ENCODE measurements at places on chromosomes 3 and 15.

DNA sequence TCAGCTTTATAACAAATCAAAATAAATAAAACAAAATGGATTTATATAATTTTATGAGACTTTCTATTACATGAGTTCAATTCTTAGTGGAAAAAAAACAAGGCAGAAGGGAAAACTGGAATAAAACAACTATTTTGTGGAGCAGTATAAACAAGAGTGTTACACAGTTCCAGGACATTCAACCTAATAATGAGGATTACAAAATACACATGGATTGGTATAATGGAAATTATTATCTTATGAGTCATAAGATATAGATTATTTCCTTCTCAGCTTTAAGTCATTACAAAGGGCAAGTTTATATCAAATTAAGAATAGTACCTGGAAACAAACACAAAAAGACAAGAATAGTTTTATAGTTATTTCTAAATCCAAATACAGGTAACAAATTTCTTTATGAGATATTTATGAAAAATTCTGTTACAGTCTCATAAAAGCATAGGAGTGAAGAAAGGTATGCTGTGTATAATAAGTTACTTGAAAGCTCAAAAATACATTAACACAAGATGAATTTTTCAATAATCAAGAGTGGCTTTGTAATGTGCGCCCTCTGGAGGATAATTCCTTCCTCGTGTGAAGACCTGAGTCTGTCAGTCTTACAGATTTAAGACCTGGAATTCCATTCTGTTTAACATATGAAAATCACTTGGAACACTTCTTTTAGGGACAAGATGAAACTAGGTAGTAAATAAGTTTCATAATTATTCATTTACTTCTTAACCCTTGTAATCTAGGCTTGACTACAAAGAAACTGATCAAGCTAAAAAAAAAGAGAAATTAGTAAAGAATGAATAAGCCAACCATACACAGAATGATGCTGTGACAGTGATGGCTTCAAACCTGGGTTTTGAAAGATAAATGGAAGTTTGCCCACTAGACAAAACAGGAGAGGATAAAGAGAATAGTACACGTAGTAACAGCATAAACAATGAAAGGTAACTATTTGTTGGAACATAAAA, 9.5 kb downstream of the COPS2 start:
- no peak overlapping the region for H3K4me3 ChIP-seq
- no peaks in the 10 kb centered on the region for H3K4me1 ChIP-seq
- peak; percentile 41 for DNase-seq
- peaks cover 27% of the 10 kb centered on the region for H3K36me3 ChIP-seq
- no peaks in the 10 kb centered on the region for H3K27me3 ChIP-seq
- H3K27ac ChIP-seq, result no peak overlapping the region

DNA sequence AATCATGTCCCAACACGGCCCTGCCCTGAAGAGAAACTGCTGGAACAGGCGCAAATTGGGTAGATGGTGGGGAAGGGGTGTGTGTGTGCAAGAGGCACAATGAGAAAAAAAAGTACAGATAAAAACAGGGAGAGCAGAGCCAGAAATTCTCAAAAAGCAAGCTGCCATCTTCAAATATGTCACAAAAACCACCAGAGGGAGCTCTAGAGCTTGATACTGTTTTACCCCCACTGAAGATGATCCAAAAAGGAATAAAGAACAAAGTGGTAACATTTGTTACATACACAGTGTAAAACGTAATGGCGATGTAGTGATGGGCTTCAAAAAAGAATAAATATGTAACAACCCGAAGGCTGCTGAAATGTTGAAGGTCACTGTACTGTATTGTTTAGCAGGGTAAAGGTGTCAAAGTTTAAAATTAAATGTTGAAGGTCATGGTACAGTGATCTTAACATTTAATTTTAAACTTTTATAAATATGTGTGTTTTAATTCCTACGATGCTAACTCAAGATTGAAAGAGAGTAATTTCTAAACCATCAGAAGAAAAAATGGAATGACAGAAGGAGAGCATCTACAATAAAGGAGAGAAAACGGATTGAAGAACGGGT, 6.0 kb downstream of the SNRPA1 start:
- H3K36me3 ChIP-seq, result peaks cover 16% of the 10 kb centered on the region
- no peak for DNase-seq
- H3K27me3 ChIP-seq, result no peaks in the 10 kb centered on the region
- H3K27ac ChIP-seq, result no peak overlapping the region
- peaks cover 12% of the 10 kb centered on the region for H3K4me1 ChIP-seq

- no peaks in the 10 kb centered on the region for H3K36me3 ChIP-seq
- no peak overlapping the region for H3K27ac ChIP-seq
- H3K27me3 ChIP-seq, result no peaks in the 10 kb centered on the region
- no peaks in the 10 kb centered on the region for H3K4me1 ChIP-seq
- H3K4me3 ChIP-seq, result no peak overlapping the region
- DNase-seq, result no peak
Observed at GRCh38 chr3:166837535-166837934, 542.6 kb downstream of the ZBBX start.

- no peaks in the 10 kb centered on the region for H3K27me3 ChIP-seq
- H3K4me1 ChIP-seq, result peaks cover 12% of the 10 kb centered on the region
- H3K36me3 ChIP-seq, result no peaks in the 10 kb centered on the region
- H3K27ac ChIP-seq, result no peak overlapping the region
Observed at GRCh38 chr3:54817628-54818027, 110.2 kb downstream of the LRTM1 start.

DNA sequence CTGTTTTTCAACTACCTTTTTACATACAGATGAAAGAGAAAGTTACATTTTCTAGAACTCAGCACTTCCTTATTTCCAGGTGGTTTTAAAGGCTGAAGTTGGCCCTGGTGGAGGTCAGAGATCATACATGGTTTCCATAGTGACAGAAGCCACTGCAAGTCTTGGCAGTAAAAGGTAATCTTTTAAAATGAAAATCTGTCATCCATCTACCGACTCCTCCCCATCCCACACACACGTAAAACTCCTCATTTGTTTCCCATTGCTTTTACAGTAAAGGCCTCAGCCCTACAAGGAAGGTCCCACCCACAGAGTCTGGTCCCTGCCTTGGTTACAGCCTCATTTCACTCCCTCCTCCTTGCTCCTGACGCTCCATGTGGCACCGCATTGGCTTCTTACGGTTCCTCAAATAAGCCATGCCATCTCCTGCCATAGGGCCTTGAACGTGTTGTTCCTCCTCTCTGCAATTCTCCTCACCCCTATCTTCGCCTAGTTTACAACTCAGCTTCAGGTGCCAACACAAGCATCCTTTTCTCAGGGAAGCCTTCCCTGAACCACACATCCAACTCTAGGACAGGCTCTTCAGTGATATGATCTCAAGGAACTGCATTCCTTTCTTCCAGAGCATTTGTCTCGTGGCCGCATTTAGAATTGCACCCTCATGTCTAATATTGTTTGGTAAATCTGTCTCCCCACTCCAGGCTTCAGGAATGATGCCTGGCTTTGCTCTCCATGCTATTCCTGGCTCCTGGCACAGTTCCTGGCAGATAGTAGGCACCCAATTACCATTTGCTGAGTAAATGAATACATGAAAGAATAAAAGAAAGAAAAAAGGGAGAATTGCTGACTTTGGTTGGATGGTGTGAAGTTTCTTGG, 2.6 kb downstream of the CYP19A1 start:
- no peaks in the 10 kb centered on the region for H3K36me3 ChIP-seq
- DNase-seq, result no peak
- no peak overlapping the region for H3K4me3 ChIP-seq
- no peaks in the 10 kb centered on the region for H3K4me1 ChIP-seq
- H3K27me3 ChIP-seq, result no peaks in the 10 kb centered on the region

DNA sequence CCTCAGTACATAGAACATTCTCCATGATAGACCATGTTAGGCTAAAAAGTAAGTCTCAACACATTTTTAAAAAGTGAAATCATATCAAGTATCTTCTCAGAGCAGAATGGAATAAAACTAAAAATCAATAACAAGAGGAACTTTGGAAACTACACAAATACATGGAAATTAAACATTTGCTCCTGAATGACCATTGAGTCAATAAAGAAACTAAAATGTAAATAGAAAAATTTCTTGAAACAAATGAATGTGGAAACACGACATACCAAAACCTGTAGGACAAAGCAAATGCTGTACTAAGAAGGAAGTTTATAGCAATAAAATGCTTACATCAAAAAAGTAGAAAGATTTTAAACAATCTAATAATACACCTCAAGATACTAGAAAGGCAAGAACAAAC, 33.6 kb downstream of the NEK10 start:
- no peaks in the 10 kb centered on the region for H3K36me3 ChIP-seq
- DNase-seq, result no peak
- no peak overlapping the region for H3K27ac ChIP-seq
- no peaks in the 10 kb centered on the region for H3K4me1 ChIP-seq
- no peak overlapping the region for H3K4me3 ChIP-seq
- H3K27me3 ChIP-seq, result no peaks in the 10 kb centered on the region
